ENCODE measurements at places on chromosomes 5 and 9. TPM values are rescaled to one million over a fixed set of nuclear protein-coding genes. Genes with fewer than 3 reads are reported as not detected.

- DNase-seq = no peak
Measured at GRCh38 chr9:98215821-98216220, 23.4 kb upstream of the CORO2A start.

GRCh38 chr5:67561151-67561932, 364.7 kb upstream of the CD180 start:
- no peak for DNase-seq

DNA sequence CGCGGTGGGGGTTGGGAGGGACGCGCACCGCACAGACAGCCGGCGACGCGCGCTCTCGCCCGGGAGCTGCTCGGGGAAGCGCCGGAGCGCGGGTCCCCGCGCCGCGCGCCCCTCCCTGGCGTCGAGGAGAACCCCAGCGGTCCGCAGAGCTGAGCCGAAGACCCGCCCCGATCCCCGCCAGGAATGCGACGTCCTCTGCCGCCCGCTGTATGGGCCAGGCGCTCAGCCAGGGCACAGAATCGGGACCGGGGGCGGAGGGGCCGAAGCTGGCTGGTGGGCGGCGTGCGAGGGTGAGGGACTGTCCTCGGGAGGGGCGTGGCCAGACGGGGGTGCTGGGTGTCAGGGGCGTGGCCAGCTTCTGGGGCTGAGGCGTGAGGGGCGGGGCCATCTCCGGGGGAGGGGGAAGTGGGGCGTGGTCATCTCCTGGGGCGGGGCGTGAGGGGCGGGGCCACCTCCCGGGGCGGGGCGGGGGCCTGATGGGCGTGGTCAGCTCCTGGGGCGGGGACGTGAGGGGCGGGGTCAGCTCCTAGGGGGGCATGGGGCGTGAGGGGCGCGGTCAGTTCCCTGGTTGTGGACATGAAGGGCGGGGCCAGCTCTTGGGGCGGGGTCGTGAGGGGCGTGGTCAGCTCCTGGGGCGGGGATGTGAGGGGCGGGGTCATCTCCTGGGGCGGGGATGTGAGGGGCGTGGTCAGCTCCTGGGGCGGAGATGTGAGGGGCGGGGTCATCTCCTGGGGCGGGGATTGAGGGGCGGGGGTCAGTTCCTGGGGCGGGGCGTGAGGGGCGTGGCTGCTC, 965 bp downstream of the PTGDS start:
- no peak for DNase-seq

- DNase-seq = no peak
Measured at GRCh38 chr5:17190242-17190778, 27.1 kb upstream of the BASP1 start.

DNA sequence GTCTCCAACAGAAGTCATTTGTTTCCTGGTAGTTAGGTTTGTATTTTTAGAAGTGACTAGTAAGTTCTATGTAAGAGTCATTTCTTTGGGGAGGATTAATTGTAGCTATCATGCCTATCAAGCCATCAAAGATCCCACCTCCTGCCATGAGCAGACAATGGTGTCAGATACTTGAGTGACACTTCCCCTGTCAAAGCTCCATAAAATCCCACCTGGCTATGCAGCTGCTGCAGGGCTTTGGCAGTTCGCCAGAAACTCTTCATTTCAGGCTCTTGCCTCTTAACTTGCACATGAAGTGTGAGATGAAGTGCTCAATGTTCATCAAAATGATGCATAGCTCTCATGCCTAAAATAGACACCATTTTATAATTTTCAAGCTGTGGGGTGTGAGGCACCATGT, 312.1 kb downstream of the CDH12 start:
- DNase-seq = no peak

DNA sequence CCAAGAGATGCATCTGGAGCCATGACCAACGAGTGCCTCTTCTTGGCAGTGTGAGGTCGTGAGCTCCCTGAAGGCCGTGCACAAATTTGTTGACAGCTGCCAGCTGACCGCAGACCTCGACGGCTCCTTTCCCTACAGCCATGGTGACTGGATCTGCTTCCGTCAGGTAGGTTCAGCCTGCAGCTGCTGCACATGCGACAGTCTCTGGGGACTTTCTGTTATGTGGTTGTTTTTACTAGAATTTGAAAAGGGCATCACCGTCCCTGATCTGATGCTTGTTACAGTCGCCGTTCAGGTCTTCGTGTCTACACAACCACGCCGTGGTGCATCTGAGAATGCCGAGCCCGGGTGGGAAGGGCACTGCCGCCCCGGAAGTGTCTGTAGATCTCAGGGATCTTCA, 36.5 kb upstream of the LRRC14B start:
- no peak for DNase-seq

- DNase-seq = no peak
Measured at GRCh38 chr9:122949696-122950095, 8.9 kb downstream of the RABGAP1 start.

GRCh38 chr5:107867266-107867665, 196.5 kb upstream of the EFNA5 start:
- DNase-seq = no peak

GRCh38 chr5:91058575-91058974, 324.5 kb downstream of the ARRDC3 start:
- DNase-seq = no peak

DNA sequence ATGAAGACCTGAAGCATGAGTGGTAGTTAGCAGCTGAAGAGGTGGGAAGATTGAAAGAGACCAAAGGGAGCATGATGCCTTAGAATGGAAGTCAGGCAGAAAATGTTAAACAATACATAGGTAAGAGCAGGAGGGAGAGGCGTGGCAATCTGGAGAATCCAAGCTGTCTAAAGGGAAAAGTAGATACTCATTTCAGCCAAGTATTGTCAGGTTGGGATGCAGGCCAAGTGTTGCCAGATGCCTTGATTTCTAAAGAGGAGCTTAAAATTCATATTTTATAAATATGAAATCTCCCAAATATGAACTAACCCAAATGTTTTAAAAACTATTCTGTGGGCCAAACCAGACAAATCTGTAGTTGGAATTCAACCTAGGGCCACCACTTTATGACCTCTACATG, 4.2 kb downstream of the PAM start:
- DNase-seq = no peak

DNA sequence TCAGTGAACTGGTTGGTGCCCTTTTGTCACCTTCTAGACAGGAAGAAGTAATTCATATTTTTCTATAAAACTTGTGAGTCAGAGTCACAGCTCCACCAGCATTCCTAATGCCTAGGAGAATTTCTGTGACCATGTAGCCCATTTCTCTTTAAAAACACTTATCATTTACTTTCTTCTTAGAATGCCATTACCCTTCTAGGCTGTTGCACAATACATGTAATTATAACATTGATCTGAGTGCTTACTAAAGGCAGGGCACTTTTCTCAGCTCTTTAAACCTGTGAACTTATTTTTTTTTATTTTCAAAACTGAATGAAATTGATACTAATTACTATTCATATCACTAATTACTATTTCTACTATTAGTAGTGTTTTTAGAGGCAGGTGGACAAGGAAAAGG, 373.7 kb downstream of the TLE4 start:
- no peak for DNase-seq

DNA sequence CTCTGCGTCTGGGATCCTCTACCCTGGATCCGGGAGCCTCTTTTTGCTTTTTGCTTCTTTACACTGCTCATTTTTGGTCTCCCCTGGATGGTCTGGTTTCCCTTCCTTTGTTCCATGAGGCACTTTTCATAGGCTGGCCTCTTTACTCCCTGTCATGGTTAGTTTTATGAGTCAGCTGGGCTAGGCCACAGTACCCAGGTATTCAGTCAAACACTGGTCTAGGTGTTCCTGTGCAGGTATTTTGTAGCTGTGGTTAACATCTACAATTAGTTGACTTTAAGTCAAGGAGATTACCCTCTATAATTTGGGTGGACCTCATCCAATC, 17.5 kb downstream of the ANKRD33B start:
- no peak for DNase-seq

- DNase-seq = no peak
Measured at GRCh38 chr5:122773619-122774018, 1.3 kb upstream of the SNX2 start.

- no peak for DNase-seq
Measured at GRCh38 chr5:40799258-40799657, 1.1 kb upstream of the PRKAA1 start.

DNA sequence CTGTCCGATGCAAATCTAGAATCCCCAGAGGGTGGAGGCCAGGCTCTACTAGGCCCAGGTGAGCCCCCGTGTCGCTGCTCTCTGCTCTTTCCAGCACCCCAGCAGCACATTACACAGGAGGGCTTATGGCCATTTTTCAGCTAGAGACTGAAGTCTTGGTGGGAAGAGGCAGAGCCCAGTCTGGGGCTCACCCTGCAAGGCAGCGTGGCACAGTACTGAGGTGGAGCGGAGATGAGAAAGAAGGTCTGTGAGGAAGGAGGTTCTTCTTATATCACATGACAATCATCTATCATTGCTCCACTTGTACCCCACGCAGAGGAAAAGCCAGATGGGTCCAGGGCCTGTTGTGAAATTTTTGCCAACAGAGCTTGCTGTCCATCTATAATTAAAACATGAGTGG, 10.0 kb upstream of the KIF12 start:
- no peak for DNase-seq

- DNase-seq = no peak
Measured at GRCh38 chr5:68423154-68423811, 207.7 kb downstream of the PIK3R1 start.

DNA sequence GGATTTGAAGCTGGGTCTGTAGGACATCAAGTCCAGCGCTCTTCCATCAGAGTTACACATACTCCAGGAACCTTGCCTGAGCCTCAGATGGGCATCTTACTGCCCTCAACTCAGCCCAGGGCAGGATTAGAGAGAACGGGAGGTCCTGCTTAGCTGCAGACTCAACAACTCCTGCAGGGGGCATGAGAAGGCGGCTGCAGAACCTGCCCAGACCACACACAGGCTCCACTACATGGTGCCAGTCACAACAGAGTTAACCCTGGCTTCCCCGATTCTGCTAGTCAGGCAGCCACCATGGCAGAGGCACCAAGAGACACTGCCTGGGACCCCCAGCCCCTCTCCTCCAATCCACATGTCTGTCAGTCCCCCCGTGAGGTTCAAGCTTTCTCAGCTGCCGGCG, 23.9 kb upstream of the CPLX2 start:
- DNase-seq = no peak

DNA sequence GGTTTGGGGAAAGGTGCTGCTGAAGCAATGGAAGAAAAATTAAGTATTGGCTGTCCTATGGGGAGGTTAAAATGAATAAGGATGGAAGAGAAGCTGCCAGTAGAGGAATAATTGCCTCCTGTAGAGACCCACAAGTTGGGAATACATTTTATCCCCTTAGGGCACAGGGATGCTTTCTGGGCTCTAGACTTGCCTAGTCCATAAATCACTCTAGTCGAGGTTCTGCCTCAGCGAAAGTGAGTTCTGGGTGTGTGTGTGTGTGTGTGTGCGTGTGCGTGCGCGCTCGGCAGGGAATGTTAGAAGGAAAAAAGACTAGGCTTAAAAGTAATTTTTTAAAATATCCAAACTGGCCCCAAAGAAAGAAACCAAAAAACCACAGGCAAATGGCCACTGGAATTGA, 291.6 kb downstream of the DOCK8 start:
- no peak for DNase-seq

GRCh38 chr5:93510626-93511380, 70.2 kb downstream of the NR2F1-AS1 start:
- DNase-seq = no peak

DNA sequence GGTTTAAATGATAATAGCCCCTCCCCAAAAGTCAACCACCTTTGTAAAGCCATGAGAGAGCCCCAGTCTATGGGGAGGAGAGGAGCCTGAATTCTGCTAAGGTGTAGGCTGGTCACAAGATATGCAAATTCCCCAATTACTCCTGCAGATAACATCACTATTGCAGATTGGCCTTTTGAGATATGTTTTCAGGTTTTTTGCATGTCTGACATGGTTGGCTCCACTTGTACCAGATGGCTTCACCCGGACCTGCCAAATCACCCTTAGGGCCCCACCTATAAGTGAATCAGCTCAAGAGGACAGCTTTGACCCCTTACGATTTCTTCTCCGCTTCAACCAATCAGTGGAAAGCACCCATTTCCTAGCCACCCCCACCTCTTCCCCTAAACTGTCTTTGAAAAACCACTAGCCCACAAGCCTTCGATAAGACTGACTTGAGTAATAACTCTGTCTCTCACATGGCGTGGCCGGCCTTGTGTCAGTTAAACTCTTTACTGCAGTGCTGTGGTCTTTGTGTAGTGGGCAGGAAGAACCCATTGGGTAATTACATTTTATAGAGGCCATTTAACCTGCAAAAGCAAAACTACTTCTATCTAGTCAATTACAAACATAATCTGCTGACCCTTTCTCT, 69.7 kb downstream of the PRLR start:
- DNase-seq = no peak

The CEP72 gene
- total RNA-seq = 1.7 TPM

The TRPM3 gene
- total RNA-seq = 1.1 TPM

The AGXT2 gene
- not detected for total RNA-seq

The CCL19 gene
- not detected for total RNA-seq

The GABRP gene
- total RNA-seq = not detected

The PCDH12 gene
- 18.9 TPM for total RNA-seq

The LHX2 gene
- not detected for total RNA-seq

The AFF4 gene
- total RNA-seq = 52.8 TPM

The SHOC1 gene
- total RNA-seq = not detected

The DNAI1 gene
- not detected for total RNA-seq

The UIMC1 gene
- total RNA-seq = 24.3 TPM

The ROPN1L gene
- not detected for total RNA-seq
